Substantia nigra (tissue), 51 donors: ENCODE measurements at places on chromosomes 1 and 21.

GRCh38 chr1:79825551-79825950, 819.0 kb upstream of the ADGRL4 start:
- DNase-seq: no peak

DNA sequence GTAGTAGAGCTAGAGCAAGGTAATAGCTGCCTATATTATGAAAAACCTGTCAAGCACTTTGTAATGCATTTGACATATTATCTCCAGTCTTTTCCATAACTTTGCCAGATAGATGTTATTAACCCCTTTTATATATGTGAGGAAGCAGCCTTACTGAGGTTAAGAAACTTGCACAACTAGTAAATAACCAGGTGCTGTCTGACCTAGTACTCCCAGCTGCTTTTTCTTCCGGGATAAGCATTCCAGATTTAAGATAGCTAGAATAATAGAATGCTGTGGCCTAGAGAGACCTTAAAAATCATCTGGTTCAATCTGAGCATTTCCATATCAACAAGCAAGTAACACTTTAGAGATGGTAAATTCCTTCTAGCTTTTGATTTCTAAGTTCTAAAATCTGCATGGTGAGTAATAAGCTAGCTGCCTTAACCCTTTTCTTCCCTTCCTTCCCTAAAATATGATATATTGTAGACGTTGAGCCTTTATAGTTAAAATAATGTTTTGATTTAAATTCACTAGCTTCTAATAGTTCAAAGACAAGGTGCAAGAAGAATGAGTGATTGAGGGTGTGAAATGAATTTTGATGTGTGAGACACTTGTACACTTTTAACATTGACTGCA, 1.8 kb downstream of the SH3GLB1 start:
- no peak for DNase-seq

DNA sequence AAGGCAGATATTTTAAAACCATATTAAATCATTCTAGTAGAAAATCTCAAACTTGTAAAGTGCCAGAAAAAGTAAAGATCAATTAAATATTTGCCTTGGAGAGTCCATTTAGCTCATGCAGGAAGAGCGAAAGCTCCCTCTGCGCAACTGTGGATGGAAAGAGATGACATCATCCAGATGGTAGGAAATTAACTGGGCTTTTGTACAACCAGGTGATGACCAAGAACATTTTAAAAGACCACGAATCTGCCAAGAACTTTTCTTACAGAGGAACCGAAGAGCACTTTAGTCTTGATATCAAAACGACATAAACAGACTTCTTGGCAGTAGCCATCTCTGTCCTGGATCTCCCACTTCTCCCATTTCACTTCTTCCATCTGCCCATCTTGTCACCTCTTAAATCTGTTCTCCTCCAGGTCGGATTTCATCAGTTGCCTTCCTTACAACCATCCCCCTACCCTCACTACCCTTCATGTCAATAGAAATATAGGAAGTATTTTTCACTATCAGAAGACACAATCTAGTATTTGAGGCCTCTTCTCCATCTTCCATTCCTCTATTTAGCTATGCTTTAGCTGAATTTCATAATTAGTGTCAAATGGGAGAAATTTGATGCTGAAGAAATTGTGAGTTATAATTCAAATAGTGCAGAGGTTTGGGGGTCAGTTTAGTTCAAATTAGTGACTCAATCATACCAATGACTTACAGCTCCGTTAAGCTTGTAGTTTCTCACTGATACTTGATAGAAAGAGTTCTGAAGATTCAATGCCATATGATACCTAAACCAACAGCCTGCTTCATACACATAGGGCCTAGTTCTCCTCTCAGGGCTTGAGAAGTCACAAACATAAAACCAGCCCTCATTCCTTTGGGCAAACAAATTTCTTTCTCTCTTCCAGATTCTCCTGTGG, 22.0 kb upstream of the DNASE2B start:
- DNase-seq: no peak

DNA sequence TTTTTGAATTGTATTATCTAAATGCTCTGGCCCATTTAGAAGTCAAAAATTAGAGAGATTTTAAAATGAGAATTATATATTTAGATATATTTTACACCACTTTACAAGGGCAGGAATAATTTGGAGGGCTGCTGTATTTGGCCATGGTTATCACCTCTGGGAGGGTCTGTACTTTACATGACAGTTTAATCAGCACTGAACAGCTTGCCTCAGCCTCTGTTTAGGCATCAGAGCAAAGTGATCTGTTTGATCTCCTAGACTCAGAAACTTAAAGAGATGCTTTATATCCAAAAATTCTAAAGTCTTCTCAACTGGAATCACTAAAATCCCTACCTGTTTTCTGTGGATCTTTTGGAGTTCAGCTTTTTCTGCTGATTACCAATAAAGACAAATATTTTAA, 5.4 kb upstream of the SPTA1 start:
- DNase-seq: no peak

GRCh38 chr1:21952786-21953520, 15.8 kb upstream of the HSPG2 start:
- DNase-seq: no peak

- DNase-seq: no peak
These were observed 9.9 kb upstream of the HSPG2 start for GRCh38 chr1:21946836-21947587.

DNA sequence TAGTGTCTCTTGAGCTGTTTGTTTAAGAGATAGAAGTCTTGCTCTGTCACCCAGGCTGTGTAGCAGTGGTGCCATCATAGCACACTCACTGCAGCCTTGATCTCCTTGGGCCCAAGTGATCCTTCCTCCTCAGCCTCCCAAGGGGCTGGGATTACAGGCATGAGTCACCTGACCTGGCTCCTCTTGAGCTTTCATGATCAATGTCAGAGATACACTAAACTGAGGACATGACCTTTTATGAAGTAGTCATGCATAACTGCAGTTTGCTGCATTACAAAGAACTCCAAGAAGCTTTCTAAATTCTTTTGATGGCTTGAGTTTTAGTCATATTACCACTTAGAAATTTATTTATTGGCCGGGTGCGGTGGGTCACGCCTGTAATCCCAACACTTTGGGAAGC, 77.7 kb downstream of the CC2D1B start:
- no peak for DNase-seq

- no peak for DNase-seq
These were observed 85.2 kb downstream of the DENND1B start for GRCh38 chr1:197690074-197690473.

DNA sequence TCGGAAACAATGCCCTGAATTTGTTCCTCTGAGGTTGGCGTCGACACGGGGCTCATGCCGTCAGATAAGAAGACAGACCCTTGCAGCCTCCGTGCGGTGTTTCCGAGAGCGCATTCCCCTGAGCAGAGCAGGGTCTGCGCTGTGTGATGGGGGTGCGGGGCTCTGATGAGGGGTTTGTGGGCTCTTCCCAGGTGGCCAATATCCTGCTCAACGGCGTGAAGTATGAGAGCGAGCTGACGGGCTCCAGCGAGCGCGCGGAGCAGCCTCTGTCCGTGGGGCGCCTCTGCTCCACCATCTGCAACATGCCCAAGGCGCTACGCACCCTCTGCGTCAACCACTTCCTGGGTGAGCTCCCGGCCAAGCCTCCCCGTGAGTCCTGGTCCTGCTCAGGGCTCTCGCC, 17.3 kb downstream of the SLC45A1 start:
- no peak for DNase-seq

DNA sequence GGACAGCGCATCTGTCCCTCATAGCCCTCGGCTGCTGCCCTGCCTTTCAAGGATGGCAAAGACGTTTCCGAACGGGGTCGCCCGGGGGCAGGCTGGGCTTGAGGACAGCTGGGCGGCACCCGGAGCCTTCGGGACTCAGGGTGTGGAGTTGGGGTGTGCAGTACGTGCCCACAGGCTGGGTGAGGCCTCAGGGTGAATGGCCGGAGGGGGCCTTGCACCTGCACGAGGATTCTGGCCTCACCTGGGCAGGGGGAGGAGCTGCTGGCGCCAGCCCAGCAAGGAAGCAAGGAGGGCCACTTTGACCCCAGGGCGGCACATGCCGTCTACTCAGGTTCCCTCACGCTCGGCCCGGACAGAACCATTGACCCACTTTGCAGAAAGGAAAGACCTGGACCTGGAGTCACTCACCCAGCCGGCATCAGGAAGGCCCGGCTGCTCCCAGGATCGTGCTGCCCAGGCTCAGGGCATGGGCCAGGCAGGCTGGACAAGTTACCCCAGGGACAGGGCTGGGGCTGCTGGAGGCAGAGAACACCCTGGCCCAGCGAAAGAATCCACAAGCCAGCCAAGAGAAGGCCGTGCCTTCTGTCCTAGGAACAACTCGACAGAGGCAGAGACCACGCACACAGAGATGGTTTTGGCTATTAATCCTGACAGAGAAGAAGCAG, 65.1 kb upstream of the TTC34 start:
- no peak for DNase-seq

DNA sequence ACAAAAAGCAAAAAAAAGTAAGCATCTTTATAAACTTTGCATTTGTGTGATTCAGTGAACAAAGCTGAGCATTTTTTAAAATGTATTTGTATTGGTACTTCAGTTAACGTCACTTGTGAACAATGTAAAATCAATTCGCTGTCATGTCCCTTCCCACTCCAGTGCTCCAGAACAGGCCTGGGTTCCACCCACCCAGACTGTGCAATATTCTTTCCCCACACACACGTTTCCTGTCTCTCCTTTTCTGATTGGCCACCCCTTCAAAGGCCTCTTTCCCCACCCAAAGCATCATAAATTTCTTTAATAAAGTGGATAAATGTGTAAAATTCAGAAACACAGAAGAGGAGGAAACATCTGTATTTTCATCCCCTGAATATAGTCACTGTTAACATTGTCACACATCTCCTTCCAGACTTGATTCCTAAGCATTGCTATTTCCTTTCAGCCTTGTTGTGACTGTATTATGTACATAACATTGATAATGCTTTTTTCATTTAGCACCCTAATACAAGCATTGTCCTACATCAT, 12.0 kb downstream of the CLEC20A start:
- no peak for DNase-seq

- DNase-seq: no peak
These were observed 7.0 kb downstream of the PSMG1 start for GRCh38 chr21:39176271-39176709.

DNA sequence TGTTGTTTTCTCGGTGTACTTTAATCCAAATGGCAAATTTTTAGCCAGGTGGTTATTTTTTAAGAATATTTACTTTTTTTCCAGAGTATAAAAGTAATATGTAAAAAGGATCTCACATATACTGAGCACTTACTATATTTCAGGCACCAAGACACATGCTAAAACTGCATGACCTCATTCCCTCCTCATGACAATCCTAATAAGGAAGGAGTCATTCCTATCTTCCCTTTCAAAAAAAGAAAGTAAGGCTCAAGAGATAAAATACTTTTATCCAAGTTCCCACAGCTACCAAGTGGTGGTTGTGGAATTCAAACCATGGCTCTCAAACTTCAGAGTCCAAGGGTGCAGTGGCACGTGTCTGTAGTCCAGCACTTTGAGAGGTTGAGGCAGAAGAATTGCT, 19.4 kb downstream of the ATP2B4 start:
- no peak for DNase-seq

- no peak for DNase-seq
These were observed 18.0 kb upstream of the IFNAR2 start for GRCh38 chr21:33211732-33212131.

GRCh38 chr1:234987415-234988154, 141.1 kb downstream of the TOMM20 start:
- DNase-seq: peak; percentile 42

DNA sequence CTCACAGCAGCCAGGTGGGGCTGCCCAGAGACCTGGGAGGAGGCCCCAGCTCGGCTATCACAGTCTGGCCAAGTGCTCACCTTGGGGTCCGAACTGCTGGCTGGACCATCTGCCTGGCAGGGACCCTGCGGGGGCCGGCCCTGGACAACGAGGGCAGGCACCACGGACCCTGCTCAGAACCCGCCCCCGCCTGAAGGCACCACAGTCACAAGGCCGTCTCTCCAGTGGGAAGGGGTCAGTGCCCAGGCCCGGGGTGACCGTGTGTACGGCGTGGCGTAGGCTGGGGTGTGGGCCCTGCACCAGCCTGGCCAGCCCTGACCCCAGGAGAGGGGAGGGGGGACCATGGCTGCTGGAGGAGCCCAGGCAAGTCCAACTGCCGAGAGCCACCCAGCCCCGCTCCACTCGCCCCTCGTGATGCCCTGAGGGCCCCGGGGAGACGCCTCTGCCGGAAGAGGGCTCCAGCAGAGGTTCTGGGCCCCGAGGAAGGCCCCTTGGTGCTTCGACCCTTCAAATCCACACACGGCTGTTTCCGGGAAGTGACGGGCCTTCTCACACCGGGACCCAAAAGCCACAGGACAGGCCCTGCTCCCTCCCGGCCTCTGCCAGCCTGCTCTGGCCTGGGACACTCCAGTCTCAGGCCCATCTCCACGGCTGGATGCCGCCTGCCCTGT, 11.2 kb upstream of the RNF223 start:
- DNase-seq: no peak
